ENCODE measurements at places on chromosomes 2 and 18. TPM values are rescaled to one million over a fixed set of nuclear protein-coding genes. Genes with fewer than 3 reads are reported as not detected.

DNA sequence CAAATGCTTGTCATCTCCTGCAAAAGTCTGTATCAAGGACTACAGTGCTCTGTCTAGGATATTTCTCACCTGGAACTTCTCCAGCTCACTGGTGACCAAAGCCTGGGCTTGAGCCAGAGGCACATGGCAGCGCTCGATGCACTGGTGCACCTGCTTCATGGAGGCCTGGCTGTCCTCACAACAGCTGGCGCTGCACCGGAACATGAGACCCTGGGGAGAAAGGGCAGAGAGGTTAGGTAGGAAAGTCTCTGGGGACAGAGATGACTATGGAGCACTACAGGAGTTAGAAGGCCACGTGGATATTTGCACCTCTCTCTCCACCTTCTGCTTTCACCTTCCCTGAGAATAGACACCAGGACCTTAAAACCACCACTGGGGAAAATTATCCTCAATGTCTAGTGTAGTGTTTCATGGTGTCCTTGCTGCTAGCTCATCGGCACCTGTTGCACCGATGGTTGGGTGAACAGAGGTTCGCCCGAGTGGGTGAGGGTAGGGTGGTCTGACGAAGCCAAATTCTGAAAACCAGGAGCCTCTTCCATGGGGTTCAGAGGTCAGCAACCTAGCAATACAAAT, 1.0 kb downstream of the FAM136A start:
- peak; percentile 30 for DNase-seq
- H3K4me3 ChIP-seq, result peak overlapping the region; percentile 82
- peak overlapping the region; percentile 52 for H3K27ac ChIP-seq
- no peaks in the 10 kb centered on the region for H3K36me3 ChIP-seq
- H3K4me1 ChIP-seq, result peaks cover 2% of the 10 kb centered on the region

- H3K4me1 ChIP-seq, result peaks cover 33% of the 10 kb centered on the region
- no peaks in the 10 kb centered on the region for H3K27me3 ChIP-seq
- no peaks in the 10 kb centered on the region for H3K36me3 ChIP-seq
- H3K27ac ChIP-seq, result no peak overlapping the region
Observed at GRCh38 chr2:73700131-73700611, 37.0 kb downstream of the TPRKB start.

DNA sequence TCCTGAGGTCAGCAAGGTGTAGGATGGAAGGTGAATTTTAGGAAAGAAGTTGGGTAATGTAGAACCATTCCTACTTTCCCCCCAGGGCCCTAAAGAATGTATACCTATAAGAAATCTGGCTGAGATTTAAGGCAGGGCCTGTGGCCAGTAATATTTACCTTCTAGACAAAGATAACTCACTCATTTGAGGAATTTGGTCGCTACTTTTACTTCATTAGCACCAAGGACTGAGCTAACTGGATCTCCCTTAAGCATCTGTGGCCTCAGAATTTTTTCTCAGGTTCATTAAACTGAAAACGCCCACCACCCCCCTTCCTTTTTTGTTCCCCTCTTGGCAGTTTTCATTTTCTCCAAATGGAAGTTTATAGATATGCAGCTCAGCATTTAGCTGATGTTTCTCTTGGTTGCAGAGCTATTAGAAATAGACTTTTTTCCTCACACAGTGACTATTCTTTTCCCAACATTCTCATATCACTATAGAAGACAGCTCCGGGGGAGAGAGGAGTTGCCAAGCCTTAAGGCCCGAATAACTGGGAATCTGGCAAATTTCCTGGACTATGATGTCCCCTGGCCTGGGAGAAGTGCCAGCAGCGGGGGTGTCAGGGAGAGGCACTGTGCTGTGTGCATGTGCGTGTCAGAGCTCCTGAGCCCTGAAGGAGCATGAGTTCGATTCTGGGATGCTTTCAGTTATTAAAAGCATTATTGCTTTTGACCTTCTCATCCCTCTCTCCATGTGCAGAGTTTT, 310.9 kb downstream of the PRKCE start:
- H3K4me1 ChIP-seq, result peaks cover 5% of the 10 kb centered on the region
- no peaks in the 10 kb centered on the region for H3K27me3 ChIP-seq
- peak; percentile 58 for DNase-seq
- peak overlapping the region; percentile 46 for H3K27ac ChIP-seq
- H3K36me3 ChIP-seq, result no peaks in the 10 kb centered on the region

GRCh38 chr2:19914266-19914975, 12.6 kb upstream of the TTC32 start:
- H3K4me1 ChIP-seq, result no peaks in the 10 kb centered on the region
- no peak overlapping the region for H3K4me3 ChIP-seq
- no peak for DNase-seq
- no peaks in the 10 kb centered on the region for H3K36me3 ChIP-seq
- no peaks in the 10 kb centered on the region for H3K27me3 ChIP-seq

GKN1 gene
- not detected for total RNA-seq

MAP2 gene
- total RNA-seq, result 16.6 TPM

TRIP12 gene
- 158 TPM for total RNA-seq

GRCh38 chr2:172893111-172893510, 157.5 kb downstream of the RAPGEF4 start:
- no peaks in the 10 kb centered on the region for H3K27me3 ChIP-seq
- DNase-seq, result no peak
- H3K4me3 ChIP-seq, result no peak overlapping the region
- H3K4me1 ChIP-seq, result no peaks in the 10 kb centered on the region

FAM237A gene
- total RNA-seq, result not detected

GRCh38 chr2:240245706-240246105, 105.2 kb upstream of the OTOS start:
- H3K27ac ChIP-seq, result no peak overlapping the region
- no peaks in the 10 kb centered on the region for H3K27me3 ChIP-seq
- no peaks in the 10 kb centered on the region for H3K36me3 ChIP-seq
- no peak for DNase-seq

DNA sequence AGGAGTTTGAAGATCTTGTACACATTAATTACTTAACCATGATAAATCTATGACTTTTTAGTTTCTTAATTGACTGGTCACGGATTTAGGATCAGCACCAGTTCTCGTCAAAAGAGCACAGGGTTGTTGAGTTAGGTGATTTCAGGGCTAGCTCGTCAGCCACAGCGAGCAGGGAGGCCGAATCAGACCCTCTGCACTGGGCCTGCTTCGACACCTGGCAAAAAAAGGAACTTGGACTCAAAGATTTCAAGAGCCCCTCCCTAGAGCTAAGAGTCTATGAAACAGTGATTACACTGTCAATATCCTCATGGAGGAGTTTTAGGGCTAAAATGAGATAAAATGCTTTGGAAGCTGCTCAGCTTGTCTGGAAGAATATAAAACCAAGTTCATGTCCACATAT, 4.6 kb upstream of the SERTAD2 start:
- no peaks in the 10 kb centered on the region for H3K36me3 ChIP-seq
- H3K27ac ChIP-seq, result no peak overlapping the region
- no peak overlapping the region for H3K4me3 ChIP-seq

- no peaks in the 10 kb centered on the region for H3K36me3 ChIP-seq
- DNase-seq, result peak; percentile 36
- H3K4me1 ChIP-seq, result no peaks in the 10 kb centered on the region
Observed at GRCh38 chr2:224401641-224402342, at the start of gene FAM124B. FAM124B (minus strand) TSS chr2:224402107; CDS start chr2:224401768, 339 bp downstream.

GPR45 gene
- not detected for total RNA-seq

- no peaks in the 10 kb centered on the region for H3K4me1 ChIP-seq
- H3K4me3 ChIP-seq, result no peak overlapping the region
- H3K27me3 ChIP-seq, result no peaks in the 10 kb centered on the region
- H3K27ac ChIP-seq, result no peak overlapping the region
- DNase-seq, result no peak
- H3K36me3 ChIP-seq, result no peaks in the 10 kb centered on the region
Observed at GRCh38 chr2:17334300-17334699, 183.9 kb downstream of the RAD51AP2 start.

DNA sequence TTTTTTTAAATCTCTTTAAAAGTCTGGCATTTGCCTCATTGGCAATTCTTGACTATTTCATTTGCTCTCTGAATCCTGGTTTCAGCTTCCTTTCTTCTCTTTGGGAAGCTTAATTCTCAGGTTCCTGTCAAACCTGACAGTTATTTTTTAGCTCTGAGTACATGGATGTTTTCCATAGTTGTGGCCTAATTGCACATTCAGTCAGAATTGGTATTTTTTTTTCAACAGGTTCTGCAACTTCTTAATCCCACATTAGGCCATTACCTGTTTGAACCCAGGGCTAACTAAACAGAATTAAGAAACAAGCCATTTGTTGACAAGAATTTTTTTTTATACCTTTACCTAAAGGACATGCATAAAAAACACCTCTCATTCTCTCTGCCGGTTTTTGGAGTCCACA, 338.8 kb downstream of the SETBP1 start:
- DNase-seq, result no peak
- no peaks in the 10 kb centered on the region for H3K27me3 ChIP-seq
- H3K36me3 ChIP-seq, result no peaks in the 10 kb centered on the region
- H3K4me3 ChIP-seq, result no peak overlapping the region
- peaks cover 8% of the 10 kb centered on the region for H3K4me1 ChIP-seq

DNA sequence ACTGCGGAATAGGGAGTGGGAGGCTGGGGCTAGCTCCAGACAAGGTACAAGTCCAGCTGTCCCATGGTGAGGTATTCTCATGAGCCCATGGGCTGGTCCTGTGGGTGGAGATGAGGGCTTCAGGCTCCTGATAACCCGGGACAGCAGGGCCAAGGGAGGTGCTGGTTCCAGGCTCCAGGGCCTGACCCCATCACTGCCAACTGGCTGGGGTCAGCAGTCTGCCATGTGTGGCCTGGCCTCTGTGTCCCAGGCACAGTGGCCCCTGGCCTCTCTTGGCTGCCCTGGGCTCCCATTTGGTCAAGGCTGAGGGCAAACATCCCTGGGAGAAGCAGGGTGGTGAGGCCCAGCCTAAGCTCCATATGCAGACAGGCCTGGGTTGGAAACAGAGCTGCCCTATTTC, 966 bp upstream of the OXER1 start:
- H3K4me3 ChIP-seq, result no peak overlapping the region
- no peaks in the 10 kb centered on the region for H3K36me3 ChIP-seq
- no peaks in the 10 kb centered on the region for H3K4me1 ChIP-seq
- DNase-seq, result no peak
- no peak overlapping the region for H3K27ac ChIP-seq
- H3K27me3 ChIP-seq, result no peaks in the 10 kb centered on the region

- peaks cover 1% of the 10 kb centered on the region for H3K4me1 ChIP-seq
- no peak overlapping the region for H3K4me3 ChIP-seq
- H3K27ac ChIP-seq, result no peak overlapping the region
Observed at GRCh38 chr2:23399674-23400261, 14.8 kb downstream of the KLHL29 start.

DNA sequence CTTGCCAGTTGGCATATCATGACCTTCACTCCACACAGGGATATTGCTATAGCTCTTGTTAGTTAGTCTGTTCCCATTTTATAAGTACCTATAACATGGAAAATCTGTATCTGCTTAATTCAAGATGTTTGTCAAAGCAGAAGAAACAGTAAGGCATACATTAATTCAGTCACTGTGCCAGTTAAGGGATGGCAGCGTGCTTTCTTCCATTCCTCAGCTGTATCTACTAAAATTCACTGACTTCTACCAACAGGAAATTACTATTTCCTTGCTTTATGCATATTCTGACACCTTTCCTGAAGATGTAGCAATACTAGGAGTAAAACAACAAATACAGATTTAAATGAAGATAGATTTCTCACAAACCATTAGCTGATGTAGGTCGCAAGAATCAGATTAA, 59.9 kb downstream of the RNF152 start:
- DNase-seq, result no peak
- no peaks in the 10 kb centered on the region for H3K27me3 ChIP-seq
- no peak overlapping the region for H3K27ac ChIP-seq
- H3K4me1 ChIP-seq, result peaks cover 3% of the 10 kb centered on the region
- H3K36me3 ChIP-seq, result no peaks in the 10 kb centered on the region
- H3K4me3 ChIP-seq, result no peak overlapping the region

GALNT14 gene
- total RNA-seq, result 1.5 TPM

CENPA gene
- not detected for total RNA-seq

- no peak overlapping the region for H3K27ac ChIP-seq
- H3K36me3 ChIP-seq, result no peaks in the 10 kb centered on the region
- H3K27me3 ChIP-seq, result no peaks in the 10 kb centered on the region
- no peak for DNase-seq
- peaks cover 6% of the 10 kb centered on the region for H3K4me1 ChIP-seq
- H3K4me3 ChIP-seq, result no peak overlapping the region
Observed at GRCh38 chr2:96540136-96540535, 3.6 kb downstream of the ARID5A start.

GRCh38 chr2:74325815-74326214, 17.4 kb downstream of the SLC4A5 start:
- no peaks in the 10 kb centered on the region for H3K27me3 ChIP-seq
- H3K4me1 ChIP-seq, result no peaks in the 10 kb centered on the region
- H3K27ac ChIP-seq, result no peak overlapping the region
- no peak overlapping the region for H3K4me3 ChIP-seq
- no peaks in the 10 kb centered on the region for H3K36me3 ChIP-seq

SEPTIN10 gene
- total RNA-seq, result 78.0 TPM

DNA sequence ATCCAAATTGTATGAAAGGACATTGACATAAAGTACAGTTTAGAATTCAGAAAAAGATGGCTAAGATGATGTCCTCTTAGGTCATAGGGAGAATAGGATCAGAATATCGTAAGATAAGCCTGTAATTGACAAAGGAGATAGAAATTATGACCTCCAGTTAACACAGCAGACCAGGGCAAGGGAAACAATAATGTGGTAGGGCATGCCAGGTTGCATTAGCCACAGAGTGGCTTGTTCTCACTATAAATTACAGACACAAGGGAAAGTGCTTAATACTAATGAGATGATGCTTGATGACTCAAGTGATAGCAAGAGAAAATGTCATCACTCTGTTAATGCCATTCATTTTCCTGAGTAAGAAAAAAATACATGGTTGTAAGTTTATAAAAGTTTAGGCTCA, 48.9 kb upstream of the LRP1B start:
- no peaks in the 10 kb centered on the region for H3K36me3 ChIP-seq
- DNase-seq, result no peak
- H3K27me3 ChIP-seq, result no peaks in the 10 kb centered on the region
- H3K4me1 ChIP-seq, result no peaks in the 10 kb centered on the region

GRCh38 chr18:40852406-40852805, 1102.6 kb upstream of the PIK3C3 start:
- H3K4me1 ChIP-seq, result no peaks in the 10 kb centered on the region
- H3K4me3 ChIP-seq, result no peak overlapping the region
- no peak overlapping the region for H3K27ac ChIP-seq
- H3K36me3 ChIP-seq, result no peaks in the 10 kb centered on the region
- DNase-seq, result no peak

DNA sequence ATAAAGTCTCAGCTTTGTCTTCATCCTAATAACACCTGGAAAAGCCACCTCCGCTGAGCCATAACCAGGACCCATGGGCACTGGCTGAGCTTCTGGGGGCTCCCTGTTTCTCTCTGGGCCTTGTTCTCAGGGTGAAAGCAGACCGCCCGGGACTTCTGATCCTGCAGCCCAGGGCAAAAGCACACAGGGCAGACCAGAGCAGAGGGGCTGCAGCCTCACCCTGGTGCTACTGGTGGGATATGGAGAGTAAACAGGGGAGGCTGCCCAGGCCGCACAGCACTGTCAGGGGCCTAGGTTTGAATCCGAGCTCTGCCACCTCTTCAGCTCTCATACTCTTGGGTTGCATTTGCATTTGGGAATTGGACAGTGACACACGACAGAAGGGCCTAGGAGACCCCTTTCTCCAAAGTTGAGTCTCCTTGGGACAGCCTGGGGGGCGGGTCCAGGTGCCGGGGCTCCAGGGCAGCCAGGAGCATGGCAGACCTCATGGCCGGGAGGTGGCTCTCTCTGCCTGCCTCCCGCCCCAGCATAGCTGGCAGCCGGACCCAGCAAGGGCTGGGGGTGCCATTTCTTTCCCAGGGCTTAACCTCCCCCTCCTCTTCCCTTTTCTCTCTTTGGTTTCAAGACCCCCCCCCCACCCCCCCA, 164.9 kb downstream of the INHBB start:
- H3K4me1 ChIP-seq, result no peaks in the 10 kb centered on the region
- H3K4me3 ChIP-seq, result no peak overlapping the region
- H3K27me3 ChIP-seq, result no peaks in the 10 kb centered on the region
- no peak overlapping the region for H3K27ac ChIP-seq
- no peak for DNase-seq

All from ovary (tissue), 10 donors.